T1000 (cell line): ENCODE measurements at places on chromosomes 13 and 19.

- no peak for DNase-seq
Measured at GRCh38 chr19:42091742-42092141, 15.8 kb downstream of the ZNF574 start.

GRCh38 chr13:51249255-51249654 is 27.1 kb downstream of the FAM124A start:
- DNase-seq, result no peak

- no peak for DNase-seq
Measured at GRCh38 chr13:90500569-90500968, 846.9 kb upstream of the MIR17HG start.

DNA sequence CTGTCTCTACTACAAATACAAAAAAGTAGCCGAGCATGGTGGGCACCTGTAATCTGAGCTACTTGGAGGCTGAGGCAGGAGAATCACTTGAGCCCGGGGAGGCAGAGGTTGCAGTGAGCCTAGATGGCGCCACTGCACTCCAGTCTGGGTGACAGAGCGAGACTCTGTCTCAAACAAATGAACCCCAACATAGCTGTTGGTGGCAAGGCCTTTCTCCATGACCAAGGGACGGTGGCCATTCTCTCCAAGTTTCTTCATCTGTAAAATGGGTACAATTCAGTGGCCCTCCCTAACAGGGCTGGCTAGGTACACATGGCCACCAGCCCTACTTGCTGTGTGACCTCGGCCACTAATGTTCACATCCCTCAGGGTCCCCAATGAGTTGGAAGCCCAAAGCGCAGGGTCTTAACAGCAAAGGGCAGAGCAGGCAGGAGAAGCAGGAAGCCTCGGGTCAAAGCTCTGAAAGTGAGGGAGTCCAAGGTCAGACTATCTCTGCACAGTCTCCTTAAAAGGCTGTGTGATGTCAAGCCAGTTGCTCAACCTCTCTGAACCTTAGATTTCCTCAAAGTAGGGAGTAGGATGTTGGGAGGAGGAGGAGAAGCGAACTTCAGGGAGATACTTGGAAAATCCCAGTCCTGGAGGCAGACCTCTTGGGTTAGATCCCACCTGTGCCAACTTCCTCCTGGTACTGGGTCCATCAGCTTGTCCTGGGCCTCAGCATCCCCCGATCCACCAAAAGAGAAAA is 2.7 kb downstream of the JUND start:
- DNase-seq, result no peak

- peak; percentile 44 for DNase-seq
Measured at GRCh38 chr19:48926909-48927308, 6.6 kb upstream of the DHDH start.

GRCh38 chr13:72166102-72166650 is 299.2 kb upstream of the DACH1 start:
- DNase-seq, result no peak

GRCh38 chr13:112958127-112958989 is 10.7 kb upstream of the MCF2L start:
- no peak for DNase-seq

DNA sequence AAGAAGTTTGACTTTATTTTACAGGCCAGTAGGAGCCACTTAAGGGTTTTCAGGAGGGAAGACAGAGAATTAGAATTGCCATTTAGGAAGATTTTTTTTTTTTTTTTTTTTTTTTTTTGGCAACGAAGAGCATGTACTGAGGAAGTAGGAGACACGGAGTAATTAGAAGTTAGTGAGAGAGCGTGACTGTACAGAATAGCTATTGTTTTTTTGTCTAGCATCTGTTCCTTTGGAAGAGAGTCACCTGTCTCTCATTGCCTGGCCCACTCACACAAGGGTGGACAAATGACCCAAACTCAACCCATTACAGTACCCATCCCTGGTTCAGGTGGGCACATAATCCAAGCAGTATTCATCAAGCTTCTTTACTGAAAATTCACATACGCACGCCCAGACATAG is 166.7 kb downstream of the LACC1 start:
- DNase-seq, result no peak

DNA sequence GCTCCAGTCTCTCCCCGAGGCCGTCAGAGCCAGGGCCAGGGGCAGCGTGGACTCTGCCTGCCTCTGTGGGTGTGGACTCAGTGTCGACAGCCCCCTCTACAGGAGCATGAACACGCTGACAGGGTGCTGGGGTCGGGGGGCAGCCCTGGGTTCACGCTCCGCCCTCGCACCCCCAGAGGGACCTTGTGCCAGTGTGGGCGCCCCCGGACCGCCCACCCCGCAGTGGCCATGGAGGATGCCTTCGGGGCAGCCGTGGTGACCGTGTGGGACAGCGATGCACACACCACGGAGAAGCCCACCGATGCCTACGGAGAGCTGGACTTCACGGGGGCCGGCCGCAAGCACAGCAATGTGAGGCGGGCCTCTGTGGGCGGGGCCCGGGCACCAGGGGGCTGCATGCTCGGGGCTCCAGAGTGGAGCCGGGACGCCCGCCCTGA is 8.3 kb downstream of the TRPM4 start:
- no peak for DNase-seq

DNA sequence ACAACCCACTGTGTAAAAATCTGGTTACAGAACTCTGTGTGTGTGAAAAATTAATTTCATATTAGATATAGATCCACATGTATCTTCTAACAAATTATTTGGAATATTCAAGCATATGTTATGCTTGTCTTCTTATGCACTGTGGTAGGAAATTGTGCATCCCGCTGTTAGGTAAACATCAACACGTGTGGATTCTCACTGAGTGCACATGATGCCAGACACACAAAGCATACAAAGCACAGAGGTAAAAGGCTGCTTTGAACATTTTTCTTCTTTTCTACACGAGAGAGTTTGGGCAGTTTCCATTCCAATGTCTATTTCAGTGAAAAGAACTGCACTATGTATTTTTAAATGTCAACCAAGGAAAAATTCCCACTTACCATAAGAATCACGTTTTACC is 354.9 kb downstream of the PCDH9 start:
- no peak for DNase-seq

DNA sequence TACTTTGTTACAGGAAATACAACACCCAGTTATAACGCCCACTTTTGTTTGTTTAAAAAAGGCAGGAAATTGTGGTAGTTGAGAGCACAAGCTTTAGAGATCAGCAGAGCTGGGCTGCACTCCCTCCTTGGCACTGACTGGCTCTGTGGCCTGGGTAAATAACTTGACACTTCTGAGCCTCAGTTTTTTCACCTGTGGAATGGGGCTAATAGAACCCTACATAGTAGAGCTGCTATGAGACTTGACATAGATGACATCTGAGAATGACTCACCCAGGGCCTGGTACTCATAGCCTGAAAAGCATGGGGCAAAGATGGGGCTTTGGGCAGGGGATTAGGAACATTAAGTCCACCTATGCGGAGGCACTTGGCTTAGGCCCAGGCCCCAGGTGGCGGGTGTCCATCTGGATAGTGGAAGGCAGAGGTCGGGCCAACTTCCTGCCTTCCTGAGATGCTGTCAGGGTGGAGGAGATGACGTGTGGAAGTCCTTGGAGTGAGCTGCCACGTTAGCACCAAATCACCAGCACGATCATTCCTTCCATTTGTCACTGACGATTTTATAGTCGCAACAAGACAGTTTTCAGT is 159.1 kb downstream of the KATNAL1 start:
- no peak for DNase-seq

GRCh38 chr13:30332456-30333143 is 25.2 kb upstream of the KATNAL1 start:
- DNase-seq, result no peak

DNA sequence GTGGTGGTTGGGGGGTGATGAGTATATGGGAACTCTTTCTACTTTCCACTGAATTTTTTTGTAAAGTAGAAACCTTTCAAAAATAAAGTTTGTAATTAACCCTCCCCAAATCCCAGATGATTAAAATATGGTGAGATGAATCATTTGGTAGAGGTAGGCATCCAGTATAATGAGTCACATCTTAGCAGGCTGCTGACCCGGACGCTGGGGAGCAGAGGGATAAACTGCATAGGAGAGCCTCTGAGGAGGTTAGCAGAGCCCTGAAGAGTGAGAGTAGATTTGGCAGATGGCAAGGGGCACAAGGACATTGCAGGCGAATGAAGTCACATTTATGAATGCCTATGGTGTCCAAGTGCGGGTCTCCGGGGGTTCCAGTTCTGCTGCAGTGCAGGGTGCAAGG is 293.8 kb downstream of the FGF9 start:
- no peak for DNase-seq

DNA sequence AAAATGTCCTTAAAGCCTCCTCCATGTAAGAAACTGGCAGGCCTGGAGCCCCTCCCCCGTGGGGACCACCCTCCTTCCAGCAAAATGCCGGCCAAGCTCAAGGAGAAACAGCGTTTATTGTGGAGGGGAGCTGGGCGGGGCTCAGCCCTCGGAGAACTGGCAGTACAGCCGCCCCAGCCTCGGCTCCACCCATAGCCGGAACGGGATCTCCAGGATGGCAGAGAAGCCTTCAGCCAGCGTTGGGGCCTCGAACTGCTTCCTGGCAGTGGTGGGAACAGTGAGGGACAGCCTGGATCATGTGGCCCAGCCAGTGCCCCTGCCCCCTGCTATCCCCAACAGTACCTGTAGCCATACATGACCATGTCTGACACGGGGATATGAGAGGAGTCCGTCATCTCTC is 6.3 kb downstream of the PNKP start:
- no peak for DNase-seq

DNA sequence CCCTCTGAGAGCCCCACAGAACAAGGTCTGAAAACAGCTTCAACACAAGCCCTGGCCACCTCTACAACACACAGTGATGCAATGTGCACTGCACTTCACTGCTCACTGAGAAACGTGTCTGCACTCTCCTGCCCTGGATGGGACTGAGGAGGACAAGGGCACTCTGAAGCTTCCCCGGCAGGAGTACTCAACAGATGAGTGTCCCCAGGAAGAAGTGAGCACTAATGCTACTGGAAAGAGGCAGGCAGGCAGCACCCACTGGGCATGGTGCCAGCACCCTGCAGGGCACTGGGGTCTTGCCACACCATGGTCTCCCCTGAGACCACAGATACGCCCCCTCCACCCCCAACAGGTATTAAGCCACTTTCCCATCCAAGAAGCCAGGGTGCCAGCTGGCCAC is 17.7 kb upstream of the SLC35E1 start:
- DNase-seq, result no peak

DNA sequence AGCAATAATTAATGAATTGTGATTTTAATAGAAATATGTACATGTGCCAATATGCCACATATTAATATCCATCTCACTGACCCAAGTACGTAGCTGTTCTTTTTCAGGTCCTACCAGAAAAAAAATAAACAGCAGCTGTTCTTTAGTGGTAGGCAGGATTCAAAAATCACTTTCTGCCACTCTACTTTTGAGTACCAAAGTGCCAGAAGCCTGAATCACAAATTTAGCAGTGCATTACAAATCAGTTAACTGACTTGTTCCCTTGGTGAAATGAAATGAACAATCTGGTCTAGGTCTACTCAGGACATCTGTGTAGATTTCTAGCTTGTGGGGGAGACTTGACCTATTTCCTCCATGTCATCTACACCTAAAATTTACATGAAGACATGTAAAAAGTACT is 775.5 kb upstream of the GPC6 start:
- no peak for DNase-seq

DNA sequence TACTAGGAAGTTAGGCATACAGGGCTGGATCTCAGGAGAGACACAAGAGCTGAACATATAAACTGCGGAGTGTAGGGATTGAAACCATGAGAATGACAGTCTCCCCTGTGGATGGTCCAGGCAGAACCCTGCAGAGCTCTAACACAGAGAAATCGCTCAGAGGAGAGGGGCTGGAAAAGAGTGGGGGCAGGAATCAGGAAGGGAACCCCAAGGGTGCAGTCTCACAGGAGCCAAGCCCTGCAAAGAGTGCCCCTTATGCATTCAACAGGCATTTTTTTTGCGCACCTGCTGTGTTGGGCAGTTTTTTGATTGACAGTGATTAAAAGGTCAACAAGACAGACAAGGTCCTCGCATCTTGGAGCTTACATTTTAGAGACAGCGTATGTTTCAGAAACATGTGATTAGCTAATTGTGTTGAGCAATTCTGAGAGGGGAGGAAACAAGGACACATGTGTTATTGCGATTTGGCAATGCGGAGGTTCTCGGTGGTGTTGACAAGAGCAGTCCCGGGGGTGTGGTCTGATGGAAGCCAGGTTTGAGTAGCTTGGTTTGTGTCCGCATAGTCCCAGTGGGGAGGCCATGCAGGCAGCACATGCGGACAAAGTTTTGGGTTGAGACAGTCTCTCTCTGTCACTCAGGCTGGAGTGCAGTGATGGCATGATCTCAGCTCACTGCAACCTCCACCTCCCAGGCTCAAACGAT is 182.6 kb upstream of the IRS2 start:
- DNase-seq, result no peak
